ENCODE measurements at places on chromosomes 7 and 10.

GRCh38 chr7:135768467-135768866, 19.9 kb upstream of the FAM180A start:
- no peak for DNase-seq

- no peak for DNase-seq
Observed at GRCh38 chr7:136074843-136075242, 97.7 kb upstream of the MTPN start.

- no peak for DNase-seq
Observed at GRCh38 chr10:36349445-36350078, 707.5 kb upstream of the FZD8 start.

GRCh38 chr10:103504181-103504783, 10.8 kb downstream of the NEURL1 start:
- peak; percentile 73 for DNase-seq

DNA sequence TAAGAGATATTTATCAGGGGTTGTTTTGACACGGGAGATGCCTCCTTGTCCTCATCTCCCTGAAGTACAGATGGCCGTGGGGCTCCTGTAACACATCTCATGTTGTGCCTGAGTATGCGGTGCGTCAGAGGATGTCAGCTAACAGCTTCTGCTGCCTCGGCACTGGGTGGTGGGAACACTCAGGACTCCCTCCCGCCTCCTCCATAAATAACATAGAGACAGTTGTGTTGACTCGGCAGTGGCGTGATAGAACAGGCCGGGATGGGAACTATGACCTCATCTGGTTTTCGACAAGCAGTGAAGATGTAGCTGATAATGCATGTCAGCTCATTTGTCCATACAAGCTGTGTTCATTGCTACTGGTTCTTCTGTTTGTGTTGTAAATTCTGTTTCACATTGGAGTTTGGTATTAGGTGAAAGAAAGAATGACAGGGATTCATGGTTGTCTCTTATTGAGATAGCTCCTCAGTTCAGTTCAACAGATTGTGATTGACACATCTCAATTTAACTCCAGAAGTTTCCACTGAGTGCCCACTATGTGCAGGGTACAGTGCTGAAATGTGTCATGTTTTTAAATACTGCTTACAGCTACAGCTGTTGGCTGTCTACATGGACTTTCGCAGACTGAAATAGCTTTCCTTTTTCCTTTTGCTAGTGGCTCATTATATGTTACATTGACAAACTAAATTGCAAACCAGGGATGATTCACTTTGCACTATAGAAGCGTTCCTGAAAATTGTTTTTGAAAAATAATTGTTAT, 87.4 kb downstream of the CHN2 start:
- no peak for DNase-seq

DNA sequence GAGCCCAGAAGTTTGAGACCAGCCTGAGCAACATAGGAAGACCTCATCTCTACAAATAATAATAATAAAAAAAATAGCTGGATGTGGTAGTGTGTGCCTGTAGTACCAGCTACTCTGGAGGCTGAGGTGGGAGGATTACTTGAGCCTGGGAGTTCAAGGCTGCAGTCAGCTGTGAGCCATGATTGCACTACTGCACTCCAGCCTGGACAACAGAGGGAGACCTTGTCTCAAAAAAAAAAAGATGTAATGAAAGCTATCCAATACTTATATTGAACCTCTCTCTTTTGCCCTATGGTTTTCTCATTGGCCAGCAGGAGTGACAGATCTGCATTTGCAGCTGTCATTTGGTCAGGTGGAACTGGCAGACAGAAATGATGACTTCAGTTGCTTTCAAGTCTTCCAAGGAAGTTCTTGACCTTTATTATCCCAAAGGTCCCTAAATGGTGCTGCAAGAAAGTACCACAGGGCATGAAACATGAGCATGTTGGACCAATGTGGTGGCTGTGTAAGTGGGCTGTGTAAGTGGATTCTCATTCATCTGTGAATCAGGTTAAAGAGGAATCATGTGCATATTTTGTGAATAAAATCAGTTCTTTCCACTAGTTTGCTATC, 99.4 kb downstream of the CALD1 start:
- no peak for DNase-seq

DNA sequence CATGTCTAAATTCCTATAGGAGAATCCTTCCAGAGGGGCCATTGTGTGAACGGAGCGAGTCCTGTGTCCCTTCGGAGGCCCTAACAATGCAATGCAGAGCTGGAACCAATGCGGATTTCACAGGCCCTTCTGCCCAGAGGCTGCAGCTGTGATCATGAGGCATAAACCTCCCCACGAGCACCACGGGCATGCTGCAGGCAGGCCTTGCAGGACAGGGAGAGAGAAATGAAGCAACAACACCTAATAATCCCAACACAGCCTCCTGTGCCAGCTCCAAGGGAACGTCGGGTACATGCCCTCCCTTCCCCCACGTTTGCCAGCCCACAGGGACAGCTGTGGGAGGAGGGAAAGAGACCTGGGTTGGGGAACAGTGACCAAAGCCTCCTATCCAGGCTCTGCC, 74.4 kb downstream of the TNS3 start:
- DNase-seq: no peak

GRCh38 chr7:129746857-129747529, 135.5 kb downstream of the NRF1 start:
- DNase-seq: no peak

DNA sequence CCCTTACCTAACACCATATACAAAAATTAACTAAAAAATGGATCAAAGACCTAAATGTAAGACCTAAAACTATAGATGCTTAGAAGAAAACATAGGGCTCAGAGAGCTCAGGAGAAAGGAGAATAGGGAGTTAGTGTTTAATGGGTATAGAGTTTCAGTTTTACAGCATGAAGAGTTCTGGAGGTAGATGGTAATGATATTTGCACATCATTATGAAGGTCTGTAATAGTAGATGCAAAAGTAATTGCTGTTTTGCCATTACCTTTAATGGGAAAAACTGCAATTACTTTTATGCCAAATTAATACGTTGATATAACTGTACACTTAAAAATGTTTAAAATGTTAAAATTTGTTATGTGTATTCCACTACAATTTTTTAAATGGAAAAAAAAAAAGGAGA, 39.2 kb upstream of the NANOS1 start:
- no peak for DNase-seq

DNA sequence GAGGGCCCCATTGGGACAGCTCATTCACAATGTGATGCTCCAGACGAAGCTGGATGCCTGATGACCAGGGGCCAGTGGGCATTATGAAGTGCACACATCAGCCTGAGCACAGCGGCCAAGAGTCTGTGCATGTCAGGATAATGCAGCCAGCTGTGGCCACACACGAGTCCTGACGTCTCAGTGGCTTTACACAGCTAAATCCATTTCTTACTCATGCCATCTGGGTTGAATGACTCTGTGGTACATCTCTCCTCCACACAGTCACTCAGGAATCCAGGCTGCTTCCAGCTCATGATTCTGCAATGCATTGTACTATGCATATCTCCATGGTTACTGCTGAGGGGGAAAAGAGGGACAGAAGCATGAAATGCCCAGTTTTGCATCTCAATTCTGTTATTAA, 123.6 kb downstream of the PRLHR start:
- DNase-seq: peak; percentile 15

DNA sequence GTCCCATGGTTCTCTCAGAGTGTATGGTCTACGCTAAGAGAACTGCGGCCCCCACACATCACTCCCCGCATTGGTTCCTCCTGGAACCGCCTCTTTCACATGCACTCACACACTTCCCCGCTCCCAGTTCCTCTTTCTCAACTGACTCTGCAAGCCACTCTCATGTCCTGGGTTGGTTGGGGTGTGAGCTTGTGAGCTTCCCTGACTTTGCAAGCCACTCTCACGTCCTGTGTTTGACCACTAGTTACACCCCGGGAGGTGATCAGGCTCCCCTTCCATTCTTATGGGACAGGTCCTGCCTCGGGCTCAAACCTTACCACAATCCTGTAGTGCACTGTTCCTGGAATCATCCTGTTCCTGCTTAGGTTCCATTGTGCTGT, 105.0 kb downstream of the TRIM24 start:
- no peak for DNase-seq

GRCh38 chr7:103686064-103686463, 240.1 kb upstream of the SLC26A5 start:
- DNase-seq: no peak

GRCh38 chr10:127450644-127451043, 98.5 kb upstream of the NPS start:
- DNase-seq: no peak

DNA sequence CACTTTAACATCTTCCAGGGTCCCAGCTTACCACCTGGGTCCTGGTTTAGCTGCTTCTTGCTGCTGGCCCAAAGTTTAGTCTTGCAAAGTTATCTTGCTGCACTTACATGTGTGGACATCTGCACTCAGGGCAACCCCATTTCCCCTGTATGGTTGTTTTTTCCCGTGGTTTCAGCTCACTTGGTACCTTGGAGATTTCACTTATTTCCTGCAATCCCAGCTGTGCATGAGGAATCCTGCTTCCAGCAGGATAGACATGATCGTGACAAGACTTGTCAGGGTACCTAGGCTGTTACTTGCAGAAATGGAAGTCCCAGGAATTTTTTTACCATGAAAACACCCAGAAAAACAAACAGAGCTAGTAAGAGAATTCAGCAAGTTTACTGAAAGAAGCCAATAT, 95.9 kb upstream of the LEP start:
- no peak for DNase-seq

- DNase-seq: no peak
Observed at GRCh38 chr7:126450269-126450671, 802.5 kb downstream of the GRM8 start.

DNA sequence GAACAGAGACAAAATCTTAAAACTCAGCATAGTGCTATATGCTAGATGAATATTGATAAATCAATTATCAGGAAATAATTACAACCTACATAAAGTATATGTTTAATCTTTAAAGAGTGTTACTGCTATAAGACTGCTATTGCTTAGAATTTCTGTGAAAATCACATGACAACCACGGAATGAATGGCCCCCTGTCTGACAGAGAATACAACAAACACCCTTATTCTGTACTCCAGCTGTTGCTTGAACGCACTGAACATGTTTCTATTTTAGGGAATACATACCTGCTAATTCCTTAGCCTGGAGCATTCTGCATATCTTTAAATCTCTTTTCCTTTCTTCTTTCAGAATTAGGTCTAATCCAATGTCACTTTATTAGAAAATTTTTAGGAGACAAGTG, 452.4 kb upstream of the PHF14 start:
- no peak for DNase-seq

- no peak for DNase-seq
Observed at GRCh38 chr7:71404726-71405345, 272.9 kb downstream of the GALNT17 start.

- DNase-seq: peak; percentile 8
Observed at GRCh38 chr7:137626469-137627067, 220.2 kb downstream of the DGKI start.

GRCh38 chr7:21771266-21771665, 174.4 kb downstream of the CDCA7L start:
- no peak for DNase-seq

DNA sequence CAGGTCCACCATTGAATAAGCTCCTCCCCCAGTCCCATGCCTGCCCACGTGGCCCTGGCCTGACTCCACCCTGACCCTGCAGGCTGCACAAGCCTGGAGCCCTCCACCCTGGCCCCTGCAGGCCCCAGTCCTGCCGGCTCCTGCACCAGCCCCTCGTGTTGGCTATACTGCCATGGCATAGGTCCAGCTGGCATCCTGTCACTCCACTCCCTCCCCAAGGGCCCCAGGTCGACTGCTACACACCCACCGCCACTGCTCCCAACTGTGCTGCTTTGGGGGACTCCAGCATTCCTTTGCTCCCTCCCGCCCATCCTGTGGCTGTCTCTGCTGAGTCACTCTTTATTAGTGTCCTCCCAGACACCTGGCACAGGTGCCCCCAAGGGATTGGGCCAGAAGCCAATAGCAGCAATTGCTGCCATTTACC, 32.4 kb upstream of the HSPA12A start:
- DNase-seq: no peak

- no peak for DNase-seq
Observed at GRCh38 chr7:141013345-141013715, 1.4 kb downstream of the MRPS33 start.

DNA sequence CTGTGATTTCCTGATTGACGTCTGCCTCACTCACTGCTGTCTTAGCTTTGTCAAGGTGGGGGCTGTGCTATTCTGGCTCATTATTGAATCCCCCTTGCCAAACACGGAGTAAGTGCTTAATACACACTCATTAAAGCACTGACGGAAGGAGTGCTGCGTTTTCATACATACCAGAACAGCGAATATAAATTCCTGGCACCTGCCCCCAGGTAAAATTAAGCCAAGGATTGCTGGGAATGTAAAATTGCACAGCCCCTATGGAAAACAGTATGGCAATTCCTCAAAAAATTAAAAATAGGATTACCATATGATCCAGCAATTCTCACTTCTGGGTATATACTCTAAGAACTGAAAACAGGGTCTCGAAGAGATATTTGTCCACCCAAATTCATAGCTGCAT, 6.6 kb downstream of the KLRG2 start:
- no peak for DNase-seq

GRCh38 chr7:124702385-124702784, 63.2 kb downstream of the GPR37 start:
- DNase-seq: no peak

GRCh38 chr10:6072215-6072934, 10.2 kb upstream of the IL2RA start:
- DNase-seq: no peak

DNA sequence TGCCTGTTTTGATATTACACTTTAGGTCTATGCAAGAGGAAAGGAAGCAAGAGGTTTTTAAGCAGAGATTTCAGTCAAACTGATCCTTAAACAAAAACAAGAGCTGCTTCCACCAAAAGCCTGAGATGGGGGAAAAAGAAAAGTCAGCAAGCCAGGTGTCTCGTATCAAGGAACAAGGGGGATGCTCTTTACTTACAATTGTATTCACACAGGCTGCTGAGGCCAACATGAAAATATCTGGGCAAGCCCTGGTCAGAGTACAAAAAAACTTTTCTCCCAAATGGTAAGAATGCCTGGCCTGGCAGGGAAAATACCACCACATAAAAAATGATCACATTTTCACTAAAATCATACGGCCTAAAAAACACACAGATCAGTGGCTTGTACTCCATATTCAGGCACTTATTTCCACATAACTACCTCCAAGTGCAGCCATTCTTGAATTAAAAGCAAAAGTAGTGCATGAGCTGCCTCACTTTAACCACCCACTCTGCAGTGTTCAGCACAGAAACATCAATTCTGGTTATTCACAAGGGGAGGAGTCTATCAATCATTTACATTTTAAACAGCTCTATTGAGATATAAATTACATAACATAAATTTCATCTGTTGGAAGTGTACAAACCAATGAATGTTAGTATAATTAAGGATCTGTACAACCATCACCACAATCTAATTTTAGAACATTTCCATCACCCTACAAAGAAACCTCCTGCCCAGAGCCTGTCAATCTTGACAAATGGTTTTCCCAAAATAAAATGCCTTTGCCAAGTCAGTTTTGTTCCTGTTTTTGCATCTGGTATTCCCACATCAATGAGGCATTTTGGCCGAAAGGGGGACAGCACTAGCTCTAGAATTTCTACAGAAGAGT, 70.2 kb downstream of the GRB10 start:
- no peak for DNase-seq

- no peak for DNase-seq
Observed at GRCh38 chr7:138243430-138243829, 167.2 kb downstream of the AKR1D1 start.

- peak; percentile 5 for DNase-seq
Observed at GRCh38 chr7:116122972-116123595, 87.3 kb upstream of the TES start.

- no peak for DNase-seq
Observed at GRCh38 chr10:30417301-30417700, 16.7 kb upstream of the MAP3K8 start.

GRCh38 chr10:58544135-58544534, 31.5 kb downstream of the BICC1 start:
- DNase-seq: no peak

GRCh38 chr7:28512668-28513440, 100.5 kb downstream of the CREB5 start:
- no peak for DNase-seq
